Activated CD4-positive, alpha-beta T cell treated with anti-CD3 and anti-CD28 coated beads for 1 hour (primary cell): ENCODE measurements at places on chromosomes 7 and 10.

DNA sequence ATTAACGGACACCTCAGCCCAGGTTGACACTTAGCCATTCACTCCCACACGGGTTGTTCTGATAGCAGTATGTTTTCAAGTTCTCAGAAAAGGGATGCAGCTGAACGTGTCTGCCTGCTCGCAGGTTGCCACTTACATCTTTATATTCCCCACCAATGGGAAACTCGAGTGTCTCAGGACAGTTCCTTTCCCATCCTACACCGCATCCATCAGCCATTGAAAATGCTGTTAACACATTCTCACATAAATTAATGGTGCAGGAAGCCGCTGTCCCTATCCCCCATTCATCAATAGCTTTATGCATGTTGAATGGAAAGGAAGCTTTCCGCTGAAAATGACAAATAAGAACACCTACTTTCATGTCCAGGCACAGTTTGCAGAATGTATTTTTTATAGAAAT, 1.7 kb upstream of the FGFR2 start:
- no peak for DNase-seq

DNA sequence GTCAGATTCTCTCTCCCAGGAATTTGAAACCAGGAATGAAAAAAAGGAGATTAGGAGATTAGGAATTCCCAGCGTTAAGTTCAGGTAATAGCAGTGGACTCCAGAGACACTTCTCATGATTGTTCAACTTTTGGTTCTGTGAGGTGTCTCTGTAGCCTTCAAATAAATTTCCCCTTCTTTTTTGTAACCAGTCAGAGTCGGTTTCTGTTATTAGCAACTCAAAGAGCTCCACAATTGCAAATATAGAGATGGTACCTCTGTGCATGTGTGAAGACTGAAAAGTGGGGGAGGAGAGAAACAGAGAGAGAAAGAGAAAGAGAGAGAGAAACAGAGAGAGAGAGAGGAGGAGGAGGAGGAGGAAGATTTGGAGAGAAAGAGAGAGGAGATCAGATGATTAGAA, 112.8 kb upstream of the STEAP1B start:
- DNase-seq: no peak

GRCh38 chr10:18474118-18474455, 177.3 kb downstream of the NSUN6 start:
- DNase-seq: no peak

- DNase-seq: no peak
Measured at GRCh38 chr10:59586407-59586891, 123.2 kb downstream of the SLC16A9 start.

DNA sequence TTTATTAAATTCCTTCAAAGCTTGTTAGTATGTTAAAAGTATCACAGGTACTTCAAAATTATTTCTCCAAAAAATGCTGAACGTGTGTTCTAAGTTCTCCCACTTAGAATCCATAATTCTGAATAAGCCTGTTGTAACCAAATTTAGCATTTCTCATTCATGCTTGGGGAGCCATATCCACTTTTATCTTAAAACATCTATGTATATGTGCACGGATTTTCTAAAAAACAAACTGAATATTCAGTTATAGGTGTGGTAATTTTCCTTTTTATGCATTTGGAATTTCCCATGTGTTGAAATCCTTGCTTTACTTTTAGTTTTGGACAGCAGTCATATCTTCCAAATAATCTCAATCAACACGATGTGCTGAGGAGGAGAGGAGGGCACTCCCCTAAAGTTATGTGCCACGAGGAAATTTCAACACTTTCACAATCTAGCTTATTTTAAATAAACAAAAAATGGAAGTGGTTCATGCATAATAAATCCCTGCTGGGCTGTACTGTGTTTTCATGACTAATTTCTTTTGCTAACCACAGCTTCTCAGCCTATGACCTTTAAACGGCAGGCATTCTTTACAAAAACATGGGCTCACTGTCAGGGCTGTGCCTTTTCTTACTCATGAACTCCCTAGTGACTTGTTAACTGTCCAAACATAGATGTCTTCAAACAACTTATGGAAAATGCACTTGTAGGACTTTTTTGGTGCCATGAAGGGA, 380.3 kb upstream of the SEMA3C start:
- no peak for DNase-seq
